ENCODE measurements at places on chromosomes 16 and 17.

DNA sequence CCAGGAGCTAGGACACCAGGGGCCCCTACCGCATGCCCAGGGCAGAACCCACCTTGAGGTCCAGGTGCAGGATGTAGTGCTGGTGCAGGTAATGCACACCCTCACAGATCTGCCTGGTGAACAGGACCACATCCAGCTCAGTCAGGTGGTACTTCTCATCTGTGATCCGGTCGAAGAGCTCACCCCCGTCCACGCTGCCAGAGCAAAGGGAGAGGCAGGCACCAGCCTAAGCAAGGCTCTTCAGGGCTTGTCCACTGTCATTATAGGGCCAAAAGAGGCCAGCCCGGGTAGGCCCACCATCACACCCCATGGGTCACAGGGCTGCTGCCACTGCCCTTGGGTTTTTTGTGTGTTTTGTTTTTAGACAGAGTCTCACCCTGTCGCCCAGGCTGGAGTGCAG is 21.0 kb downstream of the MYLK3 start:
- no peak for DNase-seq

GRCh38 chr16:87850009-87851006 is 19.0 kb downstream of the SLC7A5 start:
- no peak for DNase-seq

DNA sequence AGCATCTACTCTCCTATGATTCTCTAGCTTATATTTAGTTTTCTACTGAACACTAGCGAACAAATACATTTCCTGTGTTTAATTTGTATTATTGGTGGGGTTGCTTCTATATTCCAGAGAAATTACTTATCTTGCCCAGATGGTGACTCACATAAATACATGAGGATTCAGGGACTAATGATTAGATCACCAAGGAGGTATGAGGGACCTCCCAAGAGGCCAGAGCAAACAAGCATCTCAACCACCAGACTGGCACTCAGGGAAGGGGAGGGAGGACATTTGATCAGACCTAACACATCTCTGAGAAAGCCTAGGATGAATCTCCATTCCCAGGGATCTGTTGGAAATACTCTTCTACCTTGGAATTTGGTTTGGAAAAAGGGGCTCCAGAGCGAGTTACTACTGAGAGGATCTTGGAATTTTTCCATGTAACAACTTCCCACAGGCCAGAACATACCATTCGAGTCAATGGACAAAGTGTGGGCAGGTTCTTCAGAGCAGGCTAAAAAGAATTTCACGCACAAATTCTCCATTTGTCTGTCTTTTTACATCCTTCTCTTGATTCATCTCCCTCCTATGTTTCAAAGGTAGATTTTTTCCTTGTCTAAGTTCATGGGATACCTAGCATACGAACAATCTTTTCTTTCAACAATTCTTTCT is 262.6 kb upstream of the MYOCD start:
- DNase-seq: no peak

- DNase-seq: no peak
These were observed 173.8 kb upstream of the CHMP6 start for GRCh38 chr17:80817861-80818260.

GRCh38 chr17:38656959-38657823 is 17.6 kb downstream of the EPOP start:
- DNase-seq: no peak

DNA sequence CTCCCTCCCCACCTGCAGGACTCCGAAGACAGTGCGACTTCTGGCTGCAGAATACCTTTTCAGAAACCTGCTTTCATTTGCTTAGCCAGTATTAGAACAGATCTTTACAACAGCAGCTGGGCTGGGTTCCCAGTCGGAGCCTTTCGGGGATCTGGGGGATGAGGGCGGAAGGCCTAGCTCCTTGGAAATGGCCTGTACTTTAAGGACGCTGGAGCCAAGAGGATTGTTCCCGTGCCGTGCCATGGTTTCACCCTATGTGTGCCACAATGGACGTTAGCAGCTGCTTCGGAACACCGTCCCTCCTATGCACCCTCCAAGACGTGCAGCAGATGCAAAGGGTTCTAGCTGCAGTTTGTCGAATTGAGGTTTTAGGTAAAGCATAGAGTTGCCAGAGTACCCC is 16.2 kb downstream of the KCTD2 start:
- DNase-seq: no peak

- DNase-seq: no peak
These were observed 366 bp downstream of the ANKS3 start for GRCh38 chr16:4733747-4734062.

DNA sequence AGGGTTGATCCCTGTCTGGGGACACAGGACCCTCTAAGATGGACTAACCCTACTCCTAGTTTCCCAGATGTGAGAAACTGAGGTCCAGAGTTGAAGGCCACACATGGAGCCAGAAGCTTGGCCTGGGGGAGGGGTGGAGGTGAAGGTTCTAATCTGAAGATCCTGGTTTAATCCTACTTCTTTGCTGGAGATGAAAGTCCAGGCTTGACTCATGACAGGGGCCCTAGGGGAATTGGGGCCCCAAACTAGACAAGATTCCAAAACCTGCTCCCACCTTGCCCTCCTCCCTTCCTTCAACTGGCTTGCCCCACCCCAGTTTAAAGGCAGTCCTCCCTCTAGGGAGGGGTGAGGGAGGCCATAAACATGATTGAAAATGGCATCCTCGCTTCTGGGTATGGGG is 21.6 kb downstream of the IGF2BP1 start:
- DNase-seq: no peak

- DNase-seq: no peak
These were observed 22.0 kb upstream of the NLK start for GRCh38 chr17:28020515-28020914.

- DNase-seq: no peak
These were observed at the start of gene PRSS27 for GRCh38 chr16:2720064-2720457. PRSS27 (minus strand) TSS chr16:2720224; CDS start chr16:2720160, 64 bp downstream.

DNA sequence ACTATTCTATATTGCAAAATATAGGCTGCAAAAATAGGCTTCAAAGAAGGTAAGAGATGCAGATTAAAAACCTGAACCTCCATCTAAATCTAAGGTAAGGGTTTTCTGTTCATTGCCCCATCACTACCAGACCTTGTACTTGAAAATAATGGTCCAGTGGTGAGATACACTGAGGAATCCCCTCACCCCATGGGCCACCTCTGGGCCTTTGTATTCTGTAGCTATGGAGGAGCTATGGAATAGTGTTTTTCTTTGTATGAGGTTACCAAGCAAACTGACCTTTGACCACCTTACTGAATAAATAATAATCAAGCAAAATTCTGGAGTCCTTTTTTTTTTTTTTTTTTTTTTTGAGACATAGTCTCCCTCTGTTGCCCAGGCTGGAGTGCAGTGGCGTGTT is 4.8 kb upstream of the UBE2Z start:
- DNase-seq: no peak

- DNase-seq: no peak
These were observed 244.2 kb downstream of the SNX29 start for GRCh38 chr16:12220766-12221165.

- no peak for DNase-seq
These were observed at the start of gene CCL8 for GRCh38 chr17:34319039-34319483. CCL8 (plus strand) TSS chr17:34319435; CDS start chr17:34319502, 67 bp downstream.

Data from NCI-H1417 treated with DMSO at 0.1 percent for 48 hours (cell line).